NCI-H187 (cell line): ENCODE measurements at places on chromosomes 5 and 9.

- DNase-seq = no peak
Measured at GRCh38 chr5:77832166-77832770, 56.1 kb upstream of the TBCA start.

DNA sequence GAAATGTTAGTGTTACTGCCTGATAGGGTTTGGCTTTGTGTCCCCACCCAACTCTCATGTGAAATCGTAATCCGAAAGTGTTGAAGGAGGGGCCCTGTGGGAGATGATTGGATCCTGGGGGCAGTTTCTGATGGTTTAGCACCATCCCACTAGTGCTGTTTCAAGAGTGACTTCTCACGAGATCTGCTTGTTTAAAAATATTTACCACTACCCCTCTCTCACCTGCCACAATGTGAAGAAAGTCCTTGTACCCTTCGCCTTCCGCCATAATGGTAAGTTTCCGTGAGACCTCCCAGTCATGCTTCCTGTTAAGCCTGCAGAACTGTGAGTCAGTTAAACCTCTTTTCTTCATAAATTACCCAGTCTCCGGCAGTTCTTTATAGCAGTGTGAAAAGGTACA lies 2.6 kb upstream of the RFX3 start:
- DNase-seq = no peak

DNA sequence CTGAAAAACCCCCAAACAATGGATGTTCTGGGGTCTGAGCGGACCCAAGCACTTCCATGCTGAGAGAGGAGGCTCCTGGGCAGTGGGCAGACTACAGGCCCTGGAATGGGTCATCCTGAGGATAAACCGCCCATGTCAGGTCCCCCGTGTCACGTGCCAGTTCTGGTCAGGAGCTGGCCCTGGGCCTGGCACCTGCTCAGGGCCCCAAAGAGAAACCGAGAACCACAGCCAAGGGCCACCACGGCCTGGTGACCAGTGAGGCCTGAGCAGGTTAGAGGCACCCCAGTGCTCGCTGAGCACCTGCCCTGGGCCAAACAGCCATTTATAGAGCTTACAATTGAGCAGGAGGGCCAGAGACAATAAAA lies 15.8 kb downstream of the LMAN2 start:
- DNase-seq = no peak

- DNase-seq = no peak
Measured at GRCh38 chr9:132125944-132126679, 35.7 kb upstream of the NTNG2 start.
